Fibroblast of skin of abdomen (primary cell): ENCODE measurements at places on chromosomes 5 and 9.

DNA sequence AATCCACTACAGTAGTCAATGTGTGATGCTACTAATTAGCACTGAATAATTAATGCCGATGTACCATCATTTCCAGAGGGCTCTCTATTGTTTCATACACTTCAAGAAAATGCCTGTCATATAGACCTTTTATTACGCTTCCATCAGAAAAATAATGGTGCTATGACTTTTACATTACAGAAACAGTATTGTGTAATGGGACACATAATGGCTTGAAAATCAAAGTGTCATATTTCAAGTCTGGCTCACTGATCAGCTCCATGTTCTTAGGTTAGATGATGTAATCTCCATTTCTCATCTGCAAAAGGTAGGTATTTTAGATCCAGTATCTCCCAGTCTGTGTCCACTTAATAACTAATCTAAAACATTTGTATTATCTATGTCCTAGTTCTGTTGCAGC lies 990.6 kb upstream of the TYRP1 start:
- DNase-seq: peak; percentile 54

GRCh38 chr9:1009101-1009707 lies 32.7 kb downstream of the DMRT3 start:
- peak; percentile 70 for DNase-seq

DNA sequence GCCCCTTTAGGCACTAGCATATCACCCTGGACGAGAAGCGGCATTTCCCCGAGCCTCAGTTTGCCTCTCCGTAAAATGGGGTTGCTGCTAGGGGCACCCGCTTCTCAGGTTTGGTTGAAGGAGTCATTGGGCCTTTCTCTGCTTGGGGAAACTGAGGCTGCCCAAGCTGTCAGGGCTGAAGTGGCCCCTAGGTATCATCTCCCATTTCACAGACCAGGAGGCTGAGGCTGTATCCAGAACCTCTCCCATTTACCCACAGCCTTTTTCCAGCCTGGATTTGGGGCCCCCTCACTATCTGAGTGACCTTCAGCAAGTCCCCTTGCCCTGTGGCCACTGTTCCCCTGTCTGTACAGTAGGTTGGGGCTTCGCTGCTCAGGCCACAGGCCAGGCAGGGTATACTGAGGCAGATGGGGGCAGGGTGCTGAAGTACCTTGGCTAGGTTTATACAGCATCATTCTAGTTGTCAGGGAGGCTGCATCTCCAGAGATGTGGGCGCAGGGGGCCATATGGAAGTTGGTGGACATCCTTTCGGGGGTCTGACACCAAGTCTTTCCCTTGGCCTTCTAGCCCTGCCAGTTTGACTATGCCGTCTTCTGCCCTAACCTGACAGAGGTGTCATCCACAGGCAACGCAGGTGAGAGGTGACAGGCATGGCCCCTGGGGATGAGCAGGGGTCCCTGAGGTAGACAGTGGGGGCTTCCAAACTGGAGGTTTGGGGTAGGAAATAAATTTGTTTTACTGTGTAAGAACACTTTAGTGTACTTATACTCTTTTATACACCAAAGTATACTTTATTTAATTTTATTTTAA lies 7.9 kb downstream of the FPGS start:
- no peak for DNase-seq

- DNase-seq: no peak
These were observed 536.0 kb downstream of the PDE4D start for GRCh38 chr5:59357381-59357977.

DNA sequence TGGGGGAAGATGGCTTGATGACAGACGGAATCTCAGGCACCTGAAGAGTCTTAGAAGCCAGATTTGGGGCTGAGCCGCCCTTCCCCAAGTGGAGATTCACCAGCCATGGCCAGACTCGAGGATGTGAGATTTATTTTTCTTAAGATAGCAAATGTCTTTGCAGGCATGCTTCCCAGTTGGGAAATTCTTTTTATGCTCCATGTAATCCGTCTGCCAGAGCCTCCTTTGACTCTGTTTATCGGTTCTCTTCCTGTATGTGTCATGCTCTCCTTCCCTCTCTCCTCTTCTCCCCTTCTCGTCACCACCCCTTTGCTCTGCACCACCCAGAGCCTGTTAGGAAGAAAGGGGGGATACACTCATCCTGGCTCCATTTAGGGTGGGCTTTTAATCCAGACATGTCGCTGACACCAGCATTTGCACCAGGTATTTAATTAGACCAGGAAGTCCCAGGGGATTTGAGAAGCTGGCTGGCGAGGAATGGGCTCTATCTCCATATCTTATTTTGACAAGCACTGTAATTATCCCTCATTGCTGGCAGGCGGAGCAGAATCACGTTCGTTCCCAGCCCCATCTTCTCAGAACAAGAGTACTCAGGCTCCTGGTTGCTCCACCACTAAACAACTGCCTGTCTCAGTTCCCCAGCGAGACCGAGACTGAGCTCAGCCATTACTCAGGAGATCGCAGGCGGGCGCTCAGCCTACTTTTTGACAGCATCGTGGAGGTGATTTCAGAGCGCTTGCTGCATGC lies 50.9 kb downstream of the KCNIP1 start:
- DNase-seq: peak; percentile 14

DNA sequence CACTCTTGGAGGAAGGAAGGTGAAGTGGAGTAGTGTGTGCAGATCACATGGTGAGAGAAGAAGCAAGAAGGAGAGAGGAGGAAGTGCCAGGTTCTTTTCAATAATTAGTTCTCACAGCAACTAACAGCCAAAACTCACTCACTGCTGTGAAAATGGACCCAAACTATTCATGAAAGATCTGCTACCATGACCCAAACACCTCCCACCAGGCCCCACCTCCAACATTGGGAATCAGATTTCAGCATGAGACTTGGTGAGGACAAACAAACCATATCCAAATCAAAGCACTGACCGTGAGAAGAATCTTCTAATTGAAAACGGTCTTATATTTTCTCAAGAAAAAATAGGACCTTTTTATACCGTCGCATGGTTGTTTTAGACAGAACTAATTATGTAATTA lies 468.7 kb upstream of the TYRP1 start:
- no peak for DNase-seq
